ENCODE measurements at places on chromosomes 4 and X.

DNA sequence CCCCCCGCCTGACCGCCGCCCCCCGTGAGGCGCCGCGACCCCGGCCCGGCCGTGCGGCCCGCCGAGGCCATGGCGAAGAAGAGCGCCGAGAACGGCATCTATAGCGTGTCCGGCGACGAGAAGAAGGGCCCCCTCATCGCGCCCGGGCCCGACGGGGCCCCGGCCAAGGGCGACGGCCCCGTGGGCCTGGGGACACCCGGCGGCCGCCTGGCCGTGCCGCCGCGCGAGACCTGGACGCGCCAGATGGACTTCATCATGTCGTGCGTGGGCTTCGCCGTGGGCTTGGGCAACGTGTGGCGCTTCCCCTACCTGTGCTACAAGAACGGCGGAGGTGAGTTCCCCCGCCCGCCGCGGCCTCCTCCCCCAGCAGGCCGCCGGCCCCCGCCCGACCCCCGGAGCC lies 780 bp downstream of the SLC6A8 start:
- DNase-seq: no peak

GRCh38 chr4:7328913-7329638 lies 105.7 kb downstream of the PSAPL1 start:
- DNase-seq: no peak

GRCh38 chrX:72121383-72121782 lies 10.3 kb downstream of the RTL5 start:
- no peak for DNase-seq

DNA sequence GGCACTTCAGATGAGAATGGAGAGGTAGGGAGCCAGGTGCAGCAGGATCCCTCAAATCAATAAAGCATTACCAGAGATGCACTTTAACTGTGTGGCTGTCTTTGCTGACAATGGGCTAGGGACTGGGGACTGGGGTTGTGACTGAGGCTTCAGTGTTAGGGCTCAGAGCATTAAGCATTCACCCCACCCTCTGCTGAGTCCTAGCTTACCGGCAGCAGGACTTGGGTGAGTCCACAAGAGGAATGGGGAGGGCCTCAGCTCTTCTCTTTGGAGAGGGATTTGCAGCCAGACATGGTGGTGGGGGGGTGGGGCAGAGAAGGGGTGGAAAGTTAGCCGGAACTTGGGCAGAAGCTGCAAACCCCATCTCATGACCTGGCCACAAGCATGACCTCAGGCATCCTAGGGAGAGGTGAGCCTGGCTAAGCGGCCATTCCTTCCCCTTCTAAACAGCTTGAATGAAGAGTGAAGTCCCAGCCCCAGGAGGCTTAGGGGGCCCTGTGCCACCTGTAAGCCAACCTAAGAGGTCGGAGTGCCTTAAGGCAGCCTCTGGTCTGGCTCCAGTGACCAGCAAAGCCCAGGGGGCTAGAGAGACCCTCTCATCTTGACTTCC lies 78.4 kb downstream of the STARD8 start:
- no peak for DNase-seq

DNA sequence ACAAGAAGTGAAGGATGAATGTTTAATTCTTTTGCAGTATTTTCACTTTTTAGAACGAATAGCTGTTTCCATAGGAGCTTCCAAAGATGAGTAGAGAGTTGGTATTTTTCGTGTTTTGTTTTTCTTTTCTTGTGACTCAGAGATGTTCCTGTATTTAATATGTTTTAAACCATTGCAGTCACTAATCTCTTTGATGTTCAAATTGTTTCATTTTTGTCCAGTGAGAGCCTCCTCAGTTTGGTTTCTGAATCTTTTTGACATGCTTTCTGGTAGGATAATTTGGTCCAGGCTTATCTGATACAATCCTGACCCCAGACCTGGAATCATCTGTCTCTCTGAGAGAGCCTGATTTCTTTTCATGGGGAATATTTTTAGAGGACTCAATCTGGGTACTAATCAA lies 41.6 kb downstream of the BEX3 start:
- no peak for DNase-seq

DNA sequence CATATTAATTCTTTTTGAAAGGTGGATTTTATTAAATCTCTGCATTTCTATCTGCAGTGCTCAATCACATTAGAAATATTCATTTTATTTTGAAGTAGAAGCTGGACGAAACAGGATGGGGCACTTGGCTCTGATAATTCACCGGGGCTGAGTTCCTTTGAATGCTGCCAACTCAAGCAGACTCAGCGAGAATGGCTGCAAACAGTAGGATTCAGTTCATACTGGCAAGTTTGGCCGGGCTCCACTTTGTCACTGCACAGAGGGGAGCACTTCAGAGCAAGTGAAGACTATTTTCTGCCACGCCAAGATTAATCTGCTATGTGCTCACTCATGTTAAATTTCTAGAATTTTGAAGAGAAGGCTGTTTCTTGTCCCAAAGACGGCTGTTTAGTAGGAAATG lies 30.7 kb upstream of the KLHL8 start:
- DNase-seq: no peak

GRCh38 chrX:150298841-150299551 lies 64.1 kb upstream of the MAMLD1 start:
- no peak for DNase-seq

- no peak for DNase-seq
Measured at GRCh38 chr4:105972946-105973621, 77.8 kb downstream of the NPNT start.

- no peak for DNase-seq
Measured at GRCh38 chr4:146224326-146224966, 10.1 kb downstream of the REELD1 start.

- DNase-seq: no peak
Measured at GRCh38 chrX:130416785-130417184, 15.0 kb downstream of the RBMX2 start.

DNA sequence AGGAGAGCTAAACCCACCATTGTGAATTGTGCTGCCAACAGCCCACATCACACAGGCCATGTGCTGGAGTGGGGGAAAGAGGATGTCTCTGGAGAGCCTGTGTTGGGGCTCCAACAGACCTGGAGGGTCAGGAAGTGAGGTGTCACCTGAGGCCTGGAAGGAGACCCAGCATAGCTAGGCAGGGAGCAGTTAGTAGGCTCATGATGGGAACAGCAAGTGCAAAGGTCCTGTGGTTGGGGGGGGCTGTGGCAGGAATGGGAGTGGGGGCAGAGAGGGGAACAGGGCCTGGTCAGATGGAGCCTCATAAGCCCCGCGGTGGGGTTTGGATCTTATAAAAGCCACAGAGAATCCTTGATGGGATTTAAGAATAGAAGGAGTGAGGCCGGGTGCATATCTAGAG lies 35.9 kb upstream of the GPR78 start:
- DNase-seq: no peak

DNA sequence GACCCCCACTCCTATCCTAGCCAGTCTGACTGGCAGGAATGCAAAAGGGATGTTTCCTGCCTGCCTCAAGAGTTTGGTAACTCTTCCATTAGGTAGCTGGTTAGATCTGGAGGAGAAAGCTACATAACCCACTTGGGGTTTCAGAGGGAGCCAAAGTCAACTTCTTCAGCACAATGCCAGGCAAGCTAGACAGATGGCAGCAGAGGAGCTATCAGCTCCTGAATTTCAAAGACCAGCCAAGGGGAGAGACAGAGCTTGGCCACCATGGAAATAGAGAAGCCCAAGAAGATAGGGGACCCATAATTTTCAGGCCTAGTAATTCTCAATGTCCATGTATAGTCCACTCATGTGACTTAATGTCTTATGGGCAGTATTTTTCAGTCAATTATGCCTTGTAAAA lies 56.4 kb downstream of the PGRMC1 start:
- no peak for DNase-seq

DNA sequence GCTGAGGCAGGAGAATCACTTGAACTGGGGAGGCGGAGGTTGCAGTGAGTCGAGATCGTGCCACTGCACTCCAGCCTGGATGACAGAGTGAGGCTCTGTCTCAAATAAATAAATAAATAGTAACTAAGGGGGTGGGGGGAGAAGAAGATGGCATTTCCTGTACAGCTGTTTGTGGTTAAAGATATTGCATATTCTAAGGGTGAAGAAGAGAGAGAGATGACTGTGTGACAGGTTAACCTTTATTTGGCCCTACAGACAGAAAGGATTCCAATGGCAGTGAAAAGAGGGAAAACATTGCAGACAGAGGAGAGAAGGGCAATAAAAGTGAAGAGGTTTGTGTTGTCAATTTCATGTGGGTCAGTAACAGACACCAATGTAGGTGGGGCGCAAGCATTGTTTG lies 9.4 kb downstream of the TASL start:
- no peak for DNase-seq

- no peak for DNase-seq
Measured at GRCh38 chr4:139242511-139243051, 37.4 kb downstream of the MGARP start.

DNA sequence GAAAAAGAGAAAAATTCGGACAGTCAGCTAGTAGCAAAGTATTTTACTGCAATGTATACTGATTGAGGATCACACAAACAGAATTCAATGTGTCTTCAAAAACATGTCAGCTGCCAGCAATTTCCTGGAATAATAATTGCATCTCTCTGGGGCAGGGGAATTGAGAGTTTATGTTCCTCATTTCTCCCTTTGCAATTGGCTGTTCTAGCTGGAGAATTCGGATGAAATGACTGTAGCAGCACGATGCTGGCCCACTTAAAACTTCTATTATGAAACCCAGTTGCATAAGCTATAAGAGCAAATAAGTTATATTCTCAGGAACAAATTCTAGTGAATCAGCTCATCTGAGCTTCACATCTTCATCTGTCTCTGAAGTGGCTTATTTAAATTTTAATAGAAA lies 99.9 kb upstream of the CPEB2 start:
- DNase-seq: no peak

Data from CD4-positive, CD25-positive, alpha-beta regulatory T cell (primary cell).